H54 (cell line): ENCODE measurements at places on chromosomes 13 and 19.

GRCh38 chr19:17311455-17312188 is 2.3 kb downstream of the DDA1 start:
- peak; percentile 81 for DNase-seq

DNA sequence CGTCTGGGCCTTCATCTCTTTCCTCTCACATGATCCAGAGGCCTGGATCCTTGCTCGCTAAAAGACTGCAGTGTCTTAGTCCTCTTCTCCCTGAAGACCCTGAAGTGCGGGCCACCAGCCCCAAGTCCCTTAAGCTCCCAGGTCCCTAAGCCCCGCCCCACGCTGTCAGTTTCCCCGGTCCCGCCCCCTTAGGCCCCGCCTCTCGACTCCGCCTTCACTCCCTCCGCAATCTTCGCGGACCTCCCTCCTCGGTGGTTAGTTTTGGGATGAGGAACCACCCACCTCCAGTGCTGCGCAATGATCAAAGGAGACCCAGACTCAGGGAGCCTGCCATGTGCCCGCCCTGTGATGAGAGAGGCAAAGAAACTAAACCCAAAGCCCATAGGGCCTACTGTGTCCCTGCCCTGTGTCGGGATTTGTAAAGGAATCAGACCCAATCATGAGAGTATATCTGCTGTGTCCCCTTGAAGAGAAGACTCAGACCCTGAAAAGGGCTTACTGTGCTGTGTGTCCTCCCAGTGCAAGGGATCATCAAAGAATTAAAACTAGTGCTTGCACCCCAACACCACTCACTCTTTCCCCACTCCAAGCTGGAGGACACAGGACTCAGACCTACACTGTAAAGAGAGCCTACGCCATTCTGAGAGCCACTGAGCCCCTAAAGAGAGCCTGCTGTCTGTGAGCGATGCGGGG is 3.0 kb upstream of the COX6B1 start:
- DNase-seq = no peak

- DNase-seq = peak; percentile 6
These were observed 60.0 kb upstream of the LRCH1 start for GRCh38 chr13:46492946-46493345.

- DNase-seq = no peak
These were observed 39.1 kb downstream of the SMAD9 start for GRCh38 chr13:36880961-36881360.

DNA sequence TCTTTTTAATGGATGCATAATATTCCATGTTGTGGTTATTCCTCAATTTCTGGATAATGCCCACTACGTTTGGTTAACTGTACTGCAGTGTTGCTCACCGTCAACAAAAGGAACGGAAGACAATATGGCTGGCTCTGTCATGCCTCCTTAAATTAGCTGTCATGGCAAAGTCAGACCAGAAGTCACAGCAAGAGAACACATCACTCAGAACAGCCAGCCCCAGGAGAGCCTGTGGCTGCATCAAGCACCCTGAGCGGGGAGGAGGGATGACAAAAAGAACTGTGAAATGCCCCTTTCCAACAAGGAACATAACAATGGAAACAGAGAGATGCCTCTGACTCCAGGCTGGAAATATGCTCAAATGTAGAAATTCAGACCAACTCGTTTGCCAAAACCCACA is 366.0 kb upstream of the ZNF507 start:
- no peak for DNase-seq

GRCh38 chr13:100535426-100536135 is 53.0 kb downstream of the GGACT start:
- DNase-seq = no peak

DNA sequence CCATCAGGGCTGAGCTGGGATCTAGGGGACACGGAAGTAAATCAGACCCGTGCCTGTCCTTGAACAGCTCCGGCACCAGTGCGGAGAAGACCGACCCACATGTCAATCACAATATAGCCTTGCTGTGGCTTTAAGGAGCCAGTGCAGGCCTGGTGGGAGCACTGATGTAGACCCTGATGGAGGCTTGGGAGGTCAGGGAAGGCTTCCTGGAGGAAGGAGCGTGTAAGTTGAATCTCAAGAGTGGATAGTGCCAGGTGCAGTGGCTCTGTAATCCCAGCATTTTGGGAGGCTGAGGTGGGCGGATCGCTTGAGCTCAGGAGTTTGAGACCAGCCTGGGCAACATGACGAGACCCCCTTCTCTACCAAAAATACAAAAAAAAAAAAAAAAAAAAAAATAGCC is 10.8 kb upstream of the CACNG8 start:
- DNase-seq = no peak

DNA sequence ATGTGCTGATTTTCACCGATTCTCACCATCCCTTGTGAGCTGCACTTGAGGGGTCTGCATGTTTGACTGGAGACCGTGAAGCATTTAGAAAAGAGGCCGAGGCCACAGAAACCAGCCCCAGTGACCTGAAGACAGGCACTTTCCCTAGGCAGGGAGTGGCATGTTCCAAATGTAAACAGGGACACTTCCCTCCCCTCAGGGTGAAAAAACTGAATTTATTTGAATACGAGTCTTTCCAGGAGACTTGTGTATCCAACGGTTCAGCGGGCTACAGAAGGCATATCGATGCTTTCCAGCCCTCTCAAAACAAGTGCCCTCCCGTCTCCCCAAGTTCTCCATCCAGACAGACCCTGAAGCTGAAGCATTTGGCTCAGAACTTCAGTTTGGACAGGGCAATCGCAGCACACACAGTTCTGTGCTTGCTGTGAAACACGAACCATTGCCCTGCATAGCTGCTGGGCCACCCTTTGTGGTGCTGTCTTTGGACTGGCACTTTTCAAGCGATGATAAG is 106.1 kb downstream of the ZIC5 start:
- DNase-seq = no peak
